HCT116 (cell line): ENCODE measurements at places on chromosomes 7 and 10. TPM values are rescaled to one million over a fixed set of nuclear protein-coding genes. Genes with fewer than 3 reads are reported as not detected.

- no peak overlapping the region for H3K4me3 ChIP-seq
- no peak overlapping the region for H3K27ac ChIP-seq
- H3K36me3 ChIP-seq, result no peaks in the 10 kb centered on the region
Observed at GRCh38 chr7:159035571-159036073, 109.0 kb downstream of the VIPR2 start.

Gene OR2A42
- total RNA-seq, result not detected

GRCh38 chr7:131586259-131586658, 29.8 kb upstream of the PODXL start:
- H3K27me3 ChIP-seq, result no peaks in the 10 kb centered on the region
- no peaks in the 10 kb centered on the region for H3K4me1 ChIP-seq
- no peaks in the 10 kb centered on the region for H3K36me3 ChIP-seq
- H3K27ac ChIP-seq, result no peak overlapping the region
- no peak overlapping the region for H3K4me3 ChIP-seq

DNA sequence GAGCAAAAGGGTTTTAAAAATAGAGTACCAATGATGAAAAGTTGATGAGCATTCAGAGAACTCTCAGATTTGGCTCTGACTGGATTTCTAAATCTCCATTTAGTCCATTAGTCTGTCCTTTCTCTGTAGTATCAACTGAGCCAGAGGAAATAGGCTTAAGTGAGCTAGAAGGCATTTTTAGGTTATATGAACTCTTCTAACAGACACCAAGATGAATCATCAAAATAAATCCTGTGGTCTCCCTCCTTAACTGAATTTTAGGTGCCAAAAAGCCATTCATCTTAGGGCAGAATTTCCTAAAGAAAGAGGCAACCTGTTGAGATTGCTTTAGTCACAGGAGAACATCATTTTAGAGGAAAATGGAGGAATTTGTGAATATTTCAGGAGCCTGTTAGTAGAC, 305.1 kb downstream of the AUTS2 start:
- H3K4me3 ChIP-seq, result no peak overlapping the region
- DNase-seq, result no peak
- no peaks in the 10 kb centered on the region for H3K36me3 ChIP-seq
- no peaks in the 10 kb centered on the region for H3K4me1 ChIP-seq
- no peaks in the 10 kb centered on the region for H3K27me3 ChIP-seq

Gene TRIM56
- total RNA-seq, result 25.9 TPM

DNA sequence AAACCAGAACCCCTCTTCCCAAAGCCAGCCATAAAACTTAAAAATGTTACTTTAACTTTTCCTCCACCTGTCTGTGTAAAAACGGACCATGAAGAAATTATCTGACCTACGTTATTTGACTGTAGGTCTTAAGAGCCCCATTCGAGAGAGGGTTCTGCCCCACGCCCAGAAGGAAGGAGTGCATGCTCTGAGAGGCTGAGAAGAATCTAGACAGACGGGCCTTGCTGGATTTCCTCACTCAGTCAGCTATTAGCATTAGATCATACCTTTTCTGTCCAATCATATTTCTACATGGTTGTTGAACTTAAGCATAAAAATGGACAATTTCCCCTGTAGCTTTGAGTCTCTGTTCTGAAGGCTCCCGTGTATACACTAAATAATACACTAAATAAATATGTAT, 38.1 kb upstream of the WDR11 start:
- H3K27ac ChIP-seq, result no peak overlapping the region
- H3K4me3 ChIP-seq, result no peak overlapping the region
- DNase-seq, result no peak
- peaks cover 70% of the 10 kb centered on the region for H3K27me3 ChIP-seq
- H3K36me3 ChIP-seq, result no peaks in the 10 kb centered on the region
- H3K4me1 ChIP-seq, result no peaks in the 10 kb centered on the region

Gene RBP3
- total RNA-seq, result not detected

- H3K27me3 ChIP-seq, result no peaks in the 10 kb centered on the region
- no peak overlapping the region for H3K4me3 ChIP-seq
- no peak for DNase-seq
- no peak overlapping the region for H3K27ac ChIP-seq
- H3K4me1 ChIP-seq, result no peaks in the 10 kb centered on the region
Observed at GRCh38 chr10:119359025-119359424, 151.7 kb downstream of the GRK5 start.

Gene FBXL13
- 1.0 TPM for total RNA-seq

Gene SAMD9L
- total RNA-seq, result 0.15 TPM

DNA sequence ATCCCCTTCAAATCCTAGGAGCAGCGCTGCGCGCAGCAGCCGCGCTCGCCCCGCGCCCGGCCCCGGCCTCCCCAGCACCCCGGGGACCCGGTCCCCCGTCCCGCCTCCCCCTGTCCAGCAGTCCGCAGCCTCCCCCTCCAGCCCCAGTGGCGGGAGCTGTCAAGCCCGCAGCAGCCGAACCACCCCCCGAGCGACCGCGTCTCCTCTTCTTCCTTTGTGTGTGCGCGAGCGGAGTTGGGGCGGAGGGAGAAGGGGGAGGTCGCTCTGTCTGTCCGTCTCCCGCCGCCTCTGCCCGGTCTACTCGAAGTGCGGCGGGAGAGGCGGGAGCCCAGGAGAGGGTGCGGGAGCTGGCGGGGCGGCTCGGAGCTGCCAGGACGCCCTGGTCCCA, 375 bp upstream of the CHN2 start:
- no peaks in the 10 kb centered on the region for H3K4me1 ChIP-seq
- peak overlapping the region; percentile 65 for H3K4me3 ChIP-seq
- no peaks in the 10 kb centered on the region for H3K36me3 ChIP-seq
- no peak overlapping the region for H3K27ac ChIP-seq
- H3K27me3 ChIP-seq, result 0 out of 2 replicates have a peak, but pooled peaks cover 7% of the 10 kb centered on the region

Gene ARMH3
- 30.4 TPM for total RNA-seq

Gene HOGA1
- 1.6 TPM for total RNA-seq

Gene KNDC1
- 3.6 TPM for total RNA-seq

Gene ASIC3
- total RNA-seq, result 4.4 TPM

Gene TLX1
- not detected for total RNA-seq
